ENCODE measurements at places on chromosomes 2 and 18. TPM values are rescaled to one million over a fixed set of nuclear protein-coding genes. Genes with fewer than 3 reads are reported as not detected.

Gene CFC1
- total RNA-seq = not detected

GRCh38 chr2:21687589-21687988 lies 563.8 kb downstream of the TDRD15 start:
- no peak for DNase-seq

- DNase-seq = no peak
Measured at GRCh38 chr18:8029061-8029460, 461.9 kb downstream of the PTPRM start.

GRCh38 chr2:200127848-200128247 lies 172.5 kb downstream of the MAIP1 start:
- DNase-seq = no peak

- no peak for DNase-seq
Measured at GRCh38 chr2:23380562-23381065, 4.4 kb upstream of the KLHL29 start.

Gene CXCR1
- not detected for total RNA-seq
